ENCODE measurements at places on chromosomes 4 and X.

- DNase-seq: no peak
Measured at GRCh38 chrX:148337873-148338272, 162.5 kb upstream of the AFF2 start.

- no peak for DNase-seq
Measured at GRCh38 chrX:49991758-49992157, 69.4 kb downstream of the CLCN5 start.

GRCh38 chrX:29066516-29066915 is 479.3 kb downstream of the IL1RAPL1 start:
- DNase-seq: no peak

GRCh38 chr4:65635051-65635821 is 35.1 kb downstream of the EPHA5 start:
- no peak for DNase-seq

GRCh38 chr4:17807446-17807845 is 3.1 kb downstream of the DCAF16 start:
- no peak for DNase-seq

DNA sequence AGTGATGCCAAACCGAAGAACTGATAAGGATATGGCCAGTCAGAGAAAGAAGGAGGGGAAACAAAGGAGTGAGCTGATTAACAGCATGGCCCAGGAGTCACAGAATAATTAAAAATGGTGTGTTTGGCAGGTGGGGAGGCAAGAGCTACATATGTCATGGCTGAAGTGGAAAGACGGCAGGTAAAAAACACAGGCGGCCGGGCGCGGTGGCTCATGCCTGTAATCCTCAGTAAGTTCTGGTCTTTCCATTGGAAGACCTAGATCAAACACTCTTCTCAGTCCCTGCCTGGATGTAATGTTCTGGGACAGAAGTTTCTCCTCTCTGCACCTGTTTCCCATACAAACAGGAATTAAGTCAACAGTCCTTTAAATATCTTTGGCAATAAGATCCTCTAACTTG is 503.9 kb downstream of the STIM2 start:
- DNase-seq: no peak

DNA sequence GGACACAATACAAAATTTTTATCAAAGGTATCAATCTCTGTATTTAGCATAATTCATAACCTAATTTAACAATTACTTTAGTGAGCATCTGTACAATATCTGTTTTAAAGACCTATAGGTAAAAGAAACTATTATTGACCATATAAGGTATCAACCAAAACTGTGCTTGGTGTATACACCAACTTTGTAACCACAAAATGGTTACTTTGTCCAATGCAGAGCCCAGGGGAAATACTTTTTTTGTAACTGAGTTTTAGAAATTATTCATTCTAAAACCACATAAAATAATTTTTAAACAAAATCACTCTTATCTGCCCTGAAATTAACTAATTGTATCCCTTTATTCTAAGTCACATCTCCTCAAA is 5.0 kb downstream of the CXXC4 start:
- no peak for DNase-seq

DNA sequence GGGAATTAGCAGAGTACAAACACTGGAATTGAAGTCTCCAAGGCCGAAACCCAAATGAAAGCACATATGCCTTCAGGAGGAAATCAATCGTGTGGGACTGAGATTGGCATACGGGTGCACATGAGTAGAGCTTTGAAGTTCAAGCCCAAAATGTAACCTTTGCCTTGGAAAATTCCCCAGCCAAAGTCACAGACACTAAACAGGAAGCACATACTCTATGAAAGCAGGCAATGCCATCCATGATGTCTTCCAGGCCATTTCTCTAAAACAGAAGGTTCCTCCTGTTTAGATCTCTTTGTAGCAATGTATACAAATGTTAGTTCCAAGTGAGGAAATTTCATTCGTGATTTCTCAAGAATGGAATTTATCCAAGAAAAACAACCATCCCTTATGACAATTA is 162.5 kb downstream of the COL4A6 start:
- no peak for DNase-seq

DNA sequence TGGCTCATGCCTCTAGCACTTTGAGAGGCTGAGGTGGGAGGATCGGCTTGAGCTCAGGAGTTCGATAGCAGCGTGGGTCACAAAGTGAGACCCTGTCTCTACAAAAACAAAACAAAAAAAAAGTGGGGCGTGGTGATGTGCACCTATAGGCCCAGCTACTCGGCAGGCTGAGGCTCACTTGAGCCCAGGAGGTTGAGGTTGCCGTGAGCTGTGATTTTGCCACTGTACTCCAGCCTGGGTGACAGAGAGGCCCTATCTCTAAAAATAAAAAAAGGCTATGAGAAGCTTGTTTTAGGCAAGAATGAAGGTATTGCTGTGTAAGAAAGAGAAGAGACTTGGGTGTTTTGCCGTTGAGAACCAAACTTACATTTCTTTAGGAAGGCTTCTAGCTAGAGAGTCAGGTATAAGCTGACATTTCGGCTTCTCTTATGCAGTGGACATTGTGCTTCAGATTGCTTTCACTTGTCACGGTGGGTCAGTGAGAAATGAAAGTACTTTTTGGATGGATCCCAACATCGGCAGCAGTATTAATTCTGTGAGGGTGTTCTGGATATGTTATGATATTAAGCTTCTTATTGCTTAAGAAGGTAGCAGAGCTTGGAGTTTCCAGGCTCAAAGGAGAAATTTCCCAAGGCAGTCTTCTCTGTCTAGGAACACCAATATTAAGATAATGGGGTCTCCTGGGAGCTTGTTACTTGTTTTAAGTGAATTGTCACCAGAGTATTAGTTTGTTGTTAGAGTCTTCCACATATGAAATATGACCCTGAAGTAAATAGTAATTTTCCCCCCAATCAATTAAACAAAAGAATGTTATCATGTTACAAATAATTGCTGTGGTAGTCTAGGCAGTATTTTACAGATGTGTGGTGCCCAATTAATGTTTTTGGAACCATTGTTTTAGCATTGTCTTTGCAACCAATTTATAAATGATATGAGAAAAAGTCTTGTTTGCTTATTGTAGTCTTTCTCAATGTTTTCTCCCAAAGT is 17.6 kb downstream of the TMEM131L start:
- DNase-seq: no peak

DNA sequence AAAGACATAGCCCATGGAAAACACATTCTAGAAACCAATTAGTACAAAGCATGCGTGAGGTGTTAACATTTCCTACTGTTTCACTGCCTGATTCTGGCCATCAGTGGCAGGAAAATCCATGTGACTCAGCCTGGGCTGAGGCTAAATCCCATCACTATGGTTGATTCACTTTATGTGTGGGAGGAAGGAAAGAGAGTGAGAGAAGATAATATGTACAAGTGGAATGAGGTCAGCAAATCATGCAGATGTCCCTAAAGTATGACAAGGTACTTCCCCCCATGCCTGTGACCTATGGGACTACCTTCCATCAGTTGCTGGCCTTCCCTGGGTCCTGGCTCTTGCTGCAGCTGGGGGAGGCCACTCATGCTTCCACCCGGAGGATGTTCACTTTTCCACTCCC is 64.2 kb upstream of the MAP3K15 start:
- DNase-seq: no peak

DNA sequence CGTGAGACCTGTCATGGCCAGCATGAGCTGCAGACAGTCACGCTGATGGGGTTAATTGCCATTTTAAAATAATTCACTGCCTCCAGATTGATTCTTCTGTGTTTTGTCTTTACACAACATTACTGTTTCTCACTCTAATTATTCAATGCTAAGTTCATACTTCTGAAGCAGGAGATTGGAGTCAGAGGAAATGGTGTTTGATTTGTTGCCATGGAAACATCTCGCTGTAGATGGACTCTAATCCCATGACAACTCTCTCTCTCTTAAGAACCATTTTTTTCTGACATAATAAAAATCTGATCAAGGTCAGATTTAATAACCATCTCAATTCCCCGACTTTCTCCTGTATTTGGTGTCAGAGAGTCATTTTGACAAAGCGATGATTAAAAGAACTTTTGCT is 209.0 kb downstream of the IDS start:
- DNase-seq: no peak

DNA sequence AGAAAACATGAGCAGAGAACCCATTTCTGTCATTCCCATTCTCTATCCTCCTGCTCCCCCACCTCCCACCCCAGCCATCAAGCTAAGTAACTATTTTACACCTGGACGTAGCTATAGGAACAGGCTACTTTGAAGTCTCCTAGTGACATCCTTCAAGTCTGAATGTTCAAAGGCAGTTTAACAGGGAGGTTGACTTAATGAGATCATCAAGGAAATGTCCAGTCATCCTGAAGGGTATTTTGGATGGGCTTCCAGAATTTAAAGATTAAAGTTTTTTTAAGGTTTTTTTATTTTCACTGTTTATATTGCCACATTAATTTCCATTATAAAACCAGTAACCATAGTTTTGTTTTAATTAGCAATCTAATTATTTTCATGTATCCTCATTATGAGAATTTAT is 41.1 kb downstream of the HPF1 start:
- DNase-seq: no peak

DNA sequence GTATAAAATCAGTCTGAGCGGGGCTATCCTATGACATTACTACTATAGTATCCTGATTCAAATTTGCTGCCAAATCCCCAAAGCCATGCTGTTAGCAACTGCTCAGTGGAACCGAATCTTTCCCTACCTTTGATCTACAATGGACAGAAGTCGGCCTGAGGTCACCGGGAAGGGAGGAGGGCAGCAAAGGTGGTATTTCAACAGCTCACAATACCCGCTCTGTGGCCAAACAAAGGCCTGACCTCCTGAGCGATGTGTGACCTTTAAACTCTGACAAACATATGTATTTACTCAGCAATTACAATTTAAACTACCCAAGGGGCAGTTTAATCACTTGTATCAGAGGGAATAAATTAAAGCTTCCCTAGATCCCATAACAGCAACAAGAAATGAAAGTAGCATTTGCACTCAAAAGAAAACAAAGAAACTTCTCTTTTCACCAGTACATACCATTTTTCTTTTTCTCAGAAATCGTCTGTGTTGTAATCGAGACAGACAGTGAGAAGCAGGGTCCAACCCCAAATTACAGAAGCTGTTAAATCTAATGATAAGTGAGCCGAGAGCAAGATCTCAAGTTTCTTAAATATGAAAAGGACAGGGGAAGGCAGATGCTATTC is 11.6 kb upstream of the TMEM128 start:
- no peak for DNase-seq

Data from glutamatergic neuron (in vitro differentiated cells).